Pons (tissue), 1 donor: ENCODE measurements at places on chromosomes 7 and 10.

- DNase-seq = no peak
Observed at GRCh38 chr10:83605783-83606630, 533.3 kb upstream of the GHITM start.

DNA sequence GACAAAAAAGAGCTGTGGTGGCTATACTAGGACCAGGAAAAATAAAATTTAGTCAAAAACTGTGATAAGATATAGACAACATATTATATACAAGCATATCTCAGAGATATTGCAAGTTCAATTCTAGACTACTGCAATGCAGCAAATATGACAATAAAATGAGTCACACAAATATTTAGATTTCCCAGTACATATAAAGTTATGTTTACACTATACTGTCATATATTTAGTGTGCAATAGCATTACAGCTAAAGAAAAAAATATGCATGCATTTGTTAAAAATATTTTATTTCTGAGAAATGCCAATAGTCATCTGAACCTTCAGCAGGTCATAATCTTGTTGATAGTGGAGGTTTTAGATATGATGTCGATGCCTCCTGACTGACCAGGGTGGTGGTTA is 72.1 kb downstream of the AKR1C4 start:
- DNase-seq = no peak

DNA sequence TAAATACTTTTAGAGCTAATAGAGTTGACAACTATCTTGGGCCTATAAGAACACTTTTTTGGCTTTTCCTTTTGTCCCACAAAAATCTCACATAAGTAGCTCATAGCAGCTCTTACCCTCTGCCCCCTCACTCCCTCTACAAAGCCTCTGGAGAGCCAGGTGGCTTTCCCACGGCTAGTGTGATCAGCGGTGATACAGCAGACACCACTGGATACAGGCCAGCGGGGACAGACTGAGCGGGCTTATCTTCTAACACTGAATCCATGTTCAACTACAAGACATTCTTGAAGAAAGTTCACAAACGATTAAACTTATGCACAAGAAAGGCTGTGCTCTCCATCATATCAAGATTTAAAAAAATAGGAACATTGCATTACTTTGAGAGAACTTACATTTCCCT is 377.2 kb downstream of the PARD3 start:
- no peak for DNase-seq

DNA sequence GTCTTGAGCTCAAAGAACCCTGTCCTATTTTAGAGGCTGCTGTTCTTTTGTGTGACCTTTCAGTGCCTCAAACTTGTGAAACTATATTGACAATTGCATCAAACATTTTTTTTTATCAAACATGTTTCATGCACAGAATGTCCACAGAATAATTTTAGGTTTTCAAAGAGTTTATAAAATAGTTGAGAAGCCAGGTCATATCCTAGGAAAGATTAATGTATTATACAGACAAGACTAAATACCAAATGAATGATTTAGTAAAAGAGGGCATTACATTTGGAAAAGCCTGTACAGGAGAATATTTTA is 67.0 kb downstream of the CDK6 start:
- DNase-seq = no peak

DNA sequence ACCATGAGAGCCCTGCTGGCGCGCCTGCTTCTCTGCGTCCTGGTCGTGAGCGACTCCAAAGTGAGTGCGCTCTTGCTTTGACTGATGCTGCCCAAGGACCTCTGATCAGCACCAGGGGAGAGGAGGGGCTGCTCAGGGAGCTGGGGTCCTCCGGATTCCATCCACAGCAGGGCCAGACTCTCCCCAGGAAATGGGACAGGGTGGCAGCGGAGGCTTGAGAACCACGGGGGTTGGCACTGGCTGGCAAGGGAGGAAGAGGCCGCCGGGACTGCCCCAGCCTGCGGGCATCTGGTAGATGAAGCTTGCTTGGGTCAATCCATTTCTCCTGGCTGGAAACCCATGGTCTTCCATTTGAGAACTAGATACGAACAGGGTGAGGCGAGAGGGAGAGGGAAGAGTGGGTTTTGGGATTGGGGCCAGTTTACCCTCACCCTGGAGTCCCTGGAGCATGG is 647 bp downstream of the PLAU start:
- DNase-seq = no peak

DNA sequence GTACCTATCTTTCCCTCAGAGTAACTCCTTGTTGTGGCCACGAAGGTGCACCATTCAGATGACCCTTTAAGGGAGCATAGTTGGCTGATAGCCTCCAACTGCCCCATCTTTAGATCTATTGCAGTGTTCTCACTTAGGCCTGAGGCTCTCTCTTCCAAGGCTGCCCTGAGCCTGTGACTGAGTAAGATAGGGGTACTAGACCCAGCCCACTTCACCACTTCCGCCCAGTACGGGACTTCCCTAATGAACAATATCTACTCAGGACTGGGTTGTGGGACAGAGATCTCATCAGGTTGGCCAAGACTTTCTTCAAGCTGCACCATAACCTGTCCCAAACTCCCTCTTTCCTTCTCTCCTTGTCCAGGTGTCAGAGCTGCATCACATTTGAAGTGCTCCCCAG is 5.7 kb upstream of the GNAI1 start:
- no peak for DNase-seq

GRCh38 chr10:114953047-114953446 is 15.1 kb downstream of the TRUB1 start:
- DNase-seq = no peak

- DNase-seq = no peak
Observed at GRCh38 chr10:29524294-29524693, 110.5 kb downstream of the SVIL start.

GRCh38 chr10:112951359-112952281 is 1.6 kb downstream of the TCF7L2 start:
- peak; percentile 72 for DNase-seq

- no peak for DNase-seq
Observed at GRCh38 chr7:40500219-40500618, 365.4 kb downstream of the SUGCT start.

- DNase-seq = no peak
Observed at GRCh38 chr10:32985775-32986350, 27.8 kb upstream of the ITGB1 start.

GRCh38 chr7:90210981-90211380 is 559 bp upstream of the STEAP2 start:
- no peak for DNase-seq

GRCh38 chr7:155544485-155544884 is 1.9 kb downstream of the CNPY1 start:
- DNase-seq = no peak

- no peak for DNase-seq
Observed at GRCh38 chr7:149770728-149771636, 2.4 kb downstream of the ZNF467 start.

DNA sequence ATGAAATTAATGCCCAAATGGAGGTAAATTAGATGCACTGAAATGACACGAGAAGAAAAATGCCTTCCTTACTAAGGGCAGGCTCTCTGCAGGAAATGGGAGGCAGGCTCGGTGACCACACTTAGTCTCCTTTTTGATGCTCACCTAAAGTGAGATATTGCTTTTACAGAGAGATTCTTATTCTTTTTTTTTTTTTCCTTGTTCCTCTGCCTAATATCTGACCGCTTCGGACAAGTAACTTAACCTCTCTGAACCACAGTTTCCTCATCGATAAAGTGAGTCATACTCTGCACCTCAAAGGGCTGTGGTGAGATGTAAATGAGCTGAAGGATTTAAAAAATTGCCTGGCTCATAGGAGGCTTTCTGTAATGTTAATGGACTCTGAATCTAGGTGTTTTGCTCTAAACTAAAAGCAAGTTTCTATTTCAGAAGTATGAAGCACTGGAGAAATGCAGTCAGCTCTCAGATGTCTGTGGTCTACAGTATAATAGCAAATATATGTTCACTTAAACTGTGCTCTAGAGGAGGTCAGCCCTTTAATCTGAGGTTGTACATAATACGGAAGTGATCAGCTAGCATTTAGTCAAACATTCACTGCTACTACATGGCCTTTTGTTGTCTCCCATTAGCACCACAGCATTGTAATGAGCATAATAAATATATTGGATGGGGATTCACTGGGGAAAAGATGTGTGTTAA is 23.2 kb downstream of the NKX2-3 start:
- no peak for DNase-seq
